Stimulated activated CD4-positive, alpha-beta T cell treated with anti-CD3 and anti-CD28 coated beads, Interleukin-1b, Interleukin-23, amount 100 ng/mL, for 1 hour (primary cell): ENCODE measurements at places on chromosomes 2 and 18.

GRCh38 chr2:85134255-85134895 lies 1.2 kb downstream of the TCF7L1 start:
- DNase-seq: no peak

DNA sequence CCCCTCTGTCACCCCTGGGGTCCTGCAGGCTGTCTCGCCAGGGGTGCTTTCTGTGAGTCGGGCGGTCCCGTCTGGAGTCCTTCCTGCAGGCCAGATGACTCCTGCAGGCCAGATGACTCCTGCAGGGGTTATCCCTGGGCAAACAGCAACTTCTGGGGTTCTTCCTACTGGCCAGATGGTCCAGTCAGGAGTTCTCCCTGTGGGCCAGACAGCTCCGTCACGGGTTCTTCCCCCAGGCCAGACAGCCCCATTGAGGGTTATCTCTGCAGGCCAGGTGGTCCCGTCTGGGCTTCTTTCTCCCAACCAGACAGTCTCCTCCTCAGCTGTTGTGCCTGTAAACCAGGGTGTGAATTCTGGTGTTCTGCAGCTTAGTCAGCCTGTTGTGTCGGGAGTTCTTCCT lies 27.6 kb downstream of the ADNP2 start:
- DNase-seq: no peak

DNA sequence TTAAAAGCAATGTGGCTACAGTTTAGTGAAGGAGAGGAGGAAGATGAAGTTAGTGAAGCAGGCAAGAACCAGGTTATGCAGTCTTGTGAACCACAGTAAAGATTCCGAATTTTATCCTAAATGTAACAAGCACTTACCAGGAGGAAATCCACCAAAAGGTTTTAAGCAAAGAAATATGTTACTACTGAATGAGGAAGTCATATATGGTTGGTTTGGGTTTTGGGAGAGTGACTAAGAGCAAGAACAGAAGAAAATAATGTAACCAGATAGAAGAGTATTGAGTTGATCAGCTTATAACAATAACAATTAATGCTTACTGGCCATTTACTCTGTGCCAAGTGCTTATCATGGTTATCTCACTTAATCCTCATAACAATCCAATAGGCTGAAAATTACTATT lies 1.9 kb downstream of the USP37 start:
- DNase-seq: no peak

DNA sequence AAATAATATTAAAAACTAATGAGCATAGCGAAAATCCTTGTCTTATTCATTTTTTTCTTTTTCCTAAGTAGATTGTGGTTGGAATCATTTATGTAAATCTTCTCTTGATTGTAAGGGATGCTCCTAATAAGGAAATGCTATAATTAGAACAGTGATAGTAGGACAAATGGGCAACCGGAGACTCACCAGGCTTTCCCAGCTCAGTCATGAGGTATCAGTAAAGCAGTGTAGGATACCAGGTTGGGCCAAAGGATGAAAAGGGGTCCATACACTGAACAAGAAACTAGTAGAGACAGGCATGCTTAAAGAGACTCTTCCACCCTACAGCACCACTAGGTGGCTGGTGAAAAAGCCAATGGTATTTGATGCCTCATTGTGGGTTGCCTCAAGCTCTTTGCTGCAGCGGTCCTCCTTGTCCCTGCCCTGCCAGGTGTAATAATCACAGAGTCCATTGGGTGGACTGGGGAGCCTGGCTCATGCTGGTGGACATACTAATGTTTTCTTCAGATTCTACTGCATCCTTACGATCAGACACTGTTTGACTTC lies 71.4 kb upstream of the FAM98A start:
- DNase-seq: no peak

GRCh38 chr2:159381574-159381973 lies 95.1 kb upstream of the WDSUB1 start:
- DNase-seq: no peak

GRCh38 chr2:192741889-192742288 lies 547.2 kb upstream of the TMEFF2 start:
- DNase-seq: no peak

GRCh38 chr2:120764492-120764891 lies 28.8 kb downstream of the GLI2 start:
- no peak for DNase-seq

DNA sequence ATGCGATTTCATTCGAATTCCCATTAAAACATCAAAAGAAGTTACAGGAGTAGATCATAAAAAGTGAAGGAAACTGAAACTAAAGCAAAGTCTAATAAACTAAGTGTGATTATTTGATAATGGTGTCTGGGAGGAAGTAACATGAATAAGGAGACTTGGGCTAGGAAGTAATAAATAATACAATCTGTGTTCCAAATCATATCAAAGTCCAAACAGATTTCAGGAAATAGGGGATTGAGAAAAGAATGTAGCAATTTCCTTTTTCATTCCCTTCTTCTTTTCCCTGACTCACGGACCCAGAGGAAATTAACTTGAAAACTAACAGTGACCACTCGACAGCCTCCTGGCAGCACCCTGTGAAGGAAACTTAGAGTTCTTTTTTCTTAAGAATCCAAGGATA lies 758.4 kb upstream of the GCFC2 start:
- DNase-seq: no peak

DNA sequence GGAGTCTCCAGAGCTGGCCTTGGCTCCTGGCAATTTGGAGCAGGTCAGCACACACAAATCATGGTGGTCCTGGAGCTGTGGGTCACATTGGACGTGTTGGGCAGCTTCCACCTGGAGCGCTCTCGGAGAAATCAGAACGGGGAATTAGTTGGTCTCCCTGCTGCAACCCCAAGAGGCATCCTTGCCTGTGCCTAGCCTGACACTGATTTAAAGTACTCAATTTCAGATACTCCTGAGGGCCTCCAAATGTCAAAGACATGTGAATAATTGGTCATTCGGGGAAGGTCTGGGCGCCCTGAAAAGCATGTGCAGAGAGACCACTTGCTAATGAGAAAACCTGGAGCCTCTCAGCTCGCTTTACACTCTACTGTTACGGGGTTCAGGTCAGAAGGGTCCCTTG lies 145.5 kb upstream of the AGAP1 start:
- no peak for DNase-seq

DNA sequence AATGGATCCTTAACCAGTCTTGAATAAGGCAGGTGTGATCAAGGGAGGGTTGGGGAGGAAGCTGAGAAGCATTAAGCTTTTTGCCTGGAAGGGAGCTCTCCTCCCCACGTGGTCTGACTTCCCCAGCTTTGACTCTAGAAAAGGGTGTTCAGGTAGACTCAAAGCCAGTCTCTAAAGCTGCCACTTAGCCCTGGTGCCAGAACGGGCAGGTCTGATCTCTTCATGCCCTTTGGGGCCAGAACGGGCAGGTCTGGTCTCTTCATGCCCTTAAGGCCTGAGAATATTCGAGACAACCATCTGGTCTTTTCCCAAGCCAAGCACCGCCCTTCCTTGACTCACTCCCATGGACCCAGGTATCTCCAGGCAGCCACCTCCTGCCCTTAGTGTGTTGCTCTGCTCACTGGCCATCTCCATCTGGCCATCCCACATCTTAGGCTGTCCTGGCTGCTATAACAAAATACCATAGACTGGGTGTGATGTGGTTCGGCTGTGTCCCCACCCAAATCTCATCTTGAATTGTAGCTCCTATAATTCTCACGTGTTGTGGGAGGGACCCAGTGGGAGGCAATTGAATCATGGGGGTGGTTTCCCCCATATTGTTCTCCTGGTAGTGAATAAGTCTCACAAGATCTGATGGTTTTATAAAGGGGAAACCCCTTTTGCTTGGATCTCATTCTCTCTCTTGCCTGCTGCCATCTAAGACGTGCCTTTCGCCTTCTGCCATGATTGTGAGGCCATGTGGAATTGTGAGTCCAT lies 59.4 kb downstream of the SNORC start:
- no peak for DNase-seq

- no peak for DNase-seq
Measured at GRCh38 chr18:21439431-21439846, 161.1 kb downstream of the ESCO1 start.

- DNase-seq: no peak
Measured at GRCh38 chr2:134783912-134784311, 54.5 kb upstream of the ACMSD start.

- no peak for DNase-seq
Measured at GRCh38 chr2:169806586-169806985, 7.9 kb downstream of the SSB start.

GRCh38 chr2:14907014-14907612 lies 274.6 kb downstream of the LRATD1 start:
- DNase-seq: no peak

GRCh38 chr18:52340406-52341102 lies 557 bp downstream of the DCC start:
- no peak for DNase-seq

- DNase-seq: no peak
Measured at GRCh38 chr2:25448808-25449207, 107.1 kb upstream of the DNMT3A start.

DNA sequence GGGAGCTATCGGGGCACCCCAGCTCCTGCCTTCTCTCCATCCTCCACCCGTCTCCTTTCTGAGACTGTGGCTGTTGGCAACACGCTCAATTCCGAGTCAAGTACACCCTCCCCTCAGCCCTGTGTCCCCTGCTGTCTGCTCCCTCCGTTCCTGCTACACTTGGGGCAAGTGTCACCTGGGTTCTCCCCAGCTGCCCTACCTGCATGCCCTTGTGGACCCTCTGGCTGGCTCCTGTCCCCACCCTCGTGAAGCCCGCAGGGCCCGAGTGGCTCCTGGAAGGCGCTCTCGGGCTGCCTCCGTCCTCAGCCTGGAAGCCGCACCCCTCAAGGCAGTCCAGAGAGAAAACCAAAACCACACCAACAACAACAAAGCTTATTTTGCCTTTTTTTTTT lies 33.9 kb downstream of the PDIA6 start:
- DNase-seq: no peak

DNA sequence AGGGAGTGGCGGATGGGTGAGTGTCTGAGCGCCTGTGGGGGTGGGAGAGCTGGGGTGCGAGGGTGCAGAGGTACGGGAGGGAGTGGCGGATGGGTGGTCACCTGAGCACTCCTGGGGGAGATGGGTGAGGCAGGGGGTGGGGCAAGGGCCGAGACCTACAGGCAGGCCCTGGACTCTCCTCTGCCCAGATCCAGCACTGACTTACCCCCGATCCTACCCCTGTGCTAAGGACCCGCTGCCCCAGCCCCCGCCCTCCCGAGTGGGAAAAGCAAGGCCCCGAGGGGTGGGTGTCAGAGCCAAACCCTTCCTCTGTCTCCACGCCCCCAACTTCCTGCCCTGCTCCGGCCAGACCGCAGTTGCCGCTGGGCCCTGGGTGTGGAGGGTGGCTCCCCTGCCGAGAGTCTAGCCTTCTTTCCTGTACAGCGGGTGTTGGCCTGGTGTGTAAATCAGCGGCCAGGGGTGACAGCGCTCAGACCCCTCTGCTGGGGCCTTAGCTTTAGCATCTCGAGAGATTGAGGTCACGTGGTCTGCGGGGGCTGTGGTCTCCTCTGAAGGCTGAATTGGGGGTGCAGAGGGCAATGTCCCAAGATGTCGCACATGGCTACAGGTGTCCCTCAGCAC lies 12.5 kb downstream of the BOK start:
- no peak for DNase-seq

DNA sequence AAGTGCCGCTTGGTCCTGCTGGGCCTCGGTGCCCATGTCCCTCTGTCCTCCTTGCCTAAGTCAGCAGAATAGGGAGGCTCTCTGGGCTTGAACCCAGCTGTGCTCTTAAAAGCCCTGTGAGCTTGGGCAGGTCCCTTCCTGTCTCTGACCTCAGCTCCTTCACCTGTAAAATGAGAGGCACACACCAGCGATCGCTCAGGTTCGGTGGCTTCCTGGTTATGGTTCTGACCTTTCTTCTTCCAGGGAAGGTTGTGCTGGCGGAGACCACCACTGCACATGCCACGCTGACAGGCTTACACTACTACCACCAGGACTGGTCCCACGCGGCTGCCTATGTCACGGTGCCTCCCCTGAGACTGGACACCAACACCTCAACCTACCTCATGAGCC lies 36.1 kb upstream of the MAPRE3 start:
- DNase-seq: no peak

GRCh38 chr2:8851811-8852560 lies 14.6 kb upstream of the KIDINS220 start:
- no peak for DNase-seq

DNA sequence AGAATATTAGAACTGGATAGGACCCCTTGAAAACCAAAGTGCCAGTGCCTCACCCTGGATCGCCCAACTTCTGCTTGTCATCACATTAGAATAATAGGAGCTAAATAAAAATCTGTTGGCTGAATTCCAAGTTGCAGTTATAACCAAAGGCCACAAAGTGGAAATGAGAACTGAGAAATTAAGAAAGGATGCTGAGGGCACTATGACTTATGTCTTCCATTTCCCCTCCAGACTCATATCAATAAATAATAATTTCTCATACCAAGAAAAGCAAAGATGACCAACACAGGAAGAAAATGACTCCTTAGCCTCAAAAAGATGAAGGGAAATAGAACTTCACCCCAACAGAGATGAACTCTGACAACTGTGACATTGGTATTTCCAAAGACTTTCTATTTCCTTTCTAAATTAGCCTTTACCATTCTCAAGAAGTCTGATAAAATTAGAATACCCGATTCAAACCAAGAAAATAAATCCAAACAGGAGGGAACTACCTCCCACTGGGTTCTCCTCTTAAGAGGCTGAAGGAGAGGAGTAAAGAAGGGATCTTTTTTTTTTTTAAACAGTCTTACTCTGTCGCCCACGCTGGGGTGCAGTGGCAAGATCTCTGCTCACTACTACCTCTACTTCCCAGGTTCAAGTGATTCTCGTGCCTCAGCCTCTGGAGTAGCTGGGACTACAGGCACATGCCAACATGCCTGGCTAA lies 46.5 kb upstream of the EPG5 start:
- DNase-seq: no peak

GRCh38 chr2:20626698-20627513 lies 24.0 kb downstream of the HS1BP3 start:
- no peak for DNase-seq

GRCh38 chr2:57877811-57878170 lies 168.8 kb upstream of the VRK2 start:
- DNase-seq: no peak

- DNase-seq: no peak
Measured at GRCh38 chr2:46913471-46914381, 1.9 kb downstream of the MCFD2 start.

GRCh38 chr2:99562516-99562915 lies 72.7 kb upstream of the REV1 start:
- no peak for DNase-seq

- no peak for DNase-seq
Measured at GRCh38 chr2:217742841-217743240, 260.0 kb downstream of the TNS1 start.

DNA sequence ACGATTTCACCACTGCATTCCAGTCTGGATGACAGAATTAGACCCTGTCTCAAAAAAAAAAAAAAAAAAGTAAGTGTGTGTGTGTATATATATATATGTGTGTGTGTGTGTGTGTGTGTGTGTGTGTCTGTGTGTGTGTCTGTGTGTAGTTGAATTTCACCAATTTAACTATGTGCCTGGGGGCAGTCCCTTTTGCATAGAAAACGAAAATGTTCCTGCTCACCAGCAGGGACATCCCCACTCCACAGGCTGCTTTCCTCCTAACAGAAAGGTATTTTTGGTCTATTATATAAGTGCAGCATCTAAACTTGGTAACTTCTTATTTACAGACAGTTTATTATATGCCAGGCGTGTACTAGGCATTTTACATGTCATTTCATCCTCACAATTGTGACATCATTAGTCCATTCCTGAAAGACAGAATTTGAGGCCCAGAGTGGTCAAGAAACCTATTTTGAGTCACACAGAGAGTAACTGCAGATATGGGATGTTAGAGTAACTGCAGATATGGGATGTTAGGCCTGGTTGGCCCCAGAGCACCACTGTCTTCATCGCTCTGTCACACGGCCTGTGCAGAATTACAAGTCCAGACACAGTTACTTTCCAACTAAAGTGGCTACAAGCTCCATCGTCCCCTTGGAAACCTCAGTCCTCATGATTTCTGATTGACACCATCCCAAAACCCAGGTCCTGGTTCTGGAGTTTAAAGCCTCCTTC lies 9.3 kb upstream of the TTL start:
- DNase-seq: no peak
